ENCODE measurements at places on chromosomes 1 and 21.

- no peak for DNase-seq
Observed at GRCh38 chr21:32777269-32777668, 5.7 kb upstream of the PAXBP1 start.

- no peak for DNase-seq
Observed at GRCh38 chr21:43811262-43812105, 22.1 kb downstream of the RRP1 start.

DNA sequence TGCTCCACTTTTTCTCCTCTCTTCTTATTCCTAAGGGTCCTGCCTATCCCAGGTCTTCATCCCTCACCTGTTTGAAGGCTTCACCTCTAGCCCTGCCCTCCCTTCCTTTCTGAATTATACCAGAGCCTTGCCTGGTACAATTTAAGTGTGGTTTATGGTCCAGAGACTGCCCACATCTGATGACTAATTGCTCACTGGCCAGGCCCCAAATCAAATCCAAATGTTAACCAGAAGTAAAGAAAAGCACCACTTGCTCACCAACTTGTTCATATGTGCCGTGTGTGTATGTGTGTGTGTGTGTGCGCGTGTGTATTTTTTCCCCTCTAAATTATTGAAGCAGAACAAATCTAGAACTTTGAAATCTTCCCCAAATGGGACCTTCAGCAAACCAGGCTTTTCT is 26.4 kb downstream of the MYOM3 start:
- no peak for DNase-seq

DNA sequence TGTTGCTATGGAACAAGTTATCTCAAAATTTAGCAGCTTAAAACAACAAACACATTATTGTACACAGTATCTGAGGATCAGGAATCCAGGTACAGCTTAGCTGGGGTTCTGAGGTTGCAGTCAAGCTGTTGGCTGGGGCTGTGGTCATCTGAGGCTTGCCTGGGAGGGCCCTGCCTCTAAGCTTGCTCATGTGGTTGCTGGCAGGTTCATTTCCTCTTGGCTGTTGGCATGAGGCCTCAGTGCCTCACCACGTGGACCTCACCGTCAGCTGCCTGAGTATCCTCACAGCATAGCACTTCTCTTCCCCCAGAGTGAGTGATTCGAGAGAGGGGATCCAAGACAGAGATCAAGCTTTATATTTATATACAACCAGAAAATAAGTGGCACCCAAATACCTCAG is 18.6 kb downstream of the NTPCR start:
- no peak for DNase-seq
